Effector CD8-positive, alpha-beta T cell (primary cell): ENCODE measurements at places on chromosomes 7 and 10.

DNA sequence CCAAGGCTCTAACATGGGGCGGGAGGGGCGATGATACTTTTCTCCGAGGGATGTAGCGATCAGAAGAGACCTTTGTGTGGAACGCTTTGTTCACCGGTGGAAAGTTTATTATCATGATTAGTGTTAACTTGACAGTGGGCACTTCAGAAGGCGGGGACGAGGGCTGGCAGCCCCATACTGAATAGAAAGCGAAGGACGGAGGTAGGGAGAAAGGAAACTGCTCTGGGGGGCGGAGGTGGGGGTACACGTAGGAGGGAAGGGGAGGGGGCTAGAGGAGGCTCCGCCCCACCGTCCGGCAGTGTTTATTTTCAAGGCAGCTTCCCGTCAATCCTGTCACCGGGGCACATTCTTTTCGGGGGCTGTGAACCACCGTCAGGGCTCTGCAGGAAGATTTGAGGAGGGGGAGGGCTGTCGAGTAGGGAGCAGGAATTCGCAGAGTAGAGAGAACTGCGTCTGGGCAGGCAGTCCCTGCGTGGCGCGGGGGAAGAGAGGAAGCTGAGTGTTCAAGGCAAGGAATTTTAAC is 9.4 kb upstream of the NKX2-3 start:
- no peak for DNase-seq

DNA sequence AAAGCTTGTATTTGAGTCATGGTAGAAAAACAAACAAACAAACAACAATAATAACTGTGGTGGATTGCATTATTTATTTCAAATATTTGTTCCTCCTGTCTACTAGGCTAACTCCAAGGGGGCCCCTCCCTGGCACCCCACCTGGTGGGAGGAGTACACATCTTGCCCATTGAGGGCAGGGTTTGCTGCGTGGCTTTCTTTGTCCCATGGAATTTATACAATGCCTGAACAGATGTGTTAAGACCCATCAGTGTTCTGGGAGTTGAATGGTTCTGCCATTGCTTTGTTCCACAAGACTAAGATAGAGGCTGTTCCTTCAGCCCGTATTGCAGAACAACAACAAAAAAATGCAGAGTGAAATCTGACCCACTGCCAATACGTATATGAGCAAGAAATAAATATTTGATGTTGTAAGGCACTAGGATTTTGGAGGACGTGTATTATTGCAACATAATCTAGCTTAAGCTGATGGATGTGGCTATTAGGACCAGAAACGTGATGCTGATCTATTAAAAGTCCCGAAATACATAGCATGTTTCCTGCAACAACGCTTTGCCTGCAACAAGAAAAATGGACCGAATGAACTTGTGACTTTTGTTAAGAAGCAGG is 119.1 kb upstream of the JCAD start:
- DNase-seq = no peak

DNA sequence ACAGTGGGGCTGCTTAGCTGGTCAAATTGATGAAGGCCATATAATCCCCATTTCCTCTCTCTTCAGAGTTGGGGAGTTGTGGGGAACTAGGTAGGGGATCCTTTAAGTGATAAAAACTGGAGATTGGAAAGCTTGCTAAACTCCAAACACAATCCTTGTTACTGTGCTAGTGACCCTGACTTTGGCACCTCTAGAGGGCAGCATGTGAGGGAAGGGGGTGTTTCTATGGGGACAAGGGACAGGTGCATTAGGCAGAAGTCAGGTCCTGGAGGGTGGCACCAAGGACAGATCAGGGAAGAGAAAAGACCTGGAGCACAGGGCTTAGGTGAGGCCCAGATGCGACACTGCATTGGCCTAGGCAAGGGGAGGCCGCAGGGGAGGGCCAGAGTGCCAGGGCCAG is 66.9 kb downstream of the CDHR3 start:
- no peak for DNase-seq

- no peak for DNase-seq
These were observed 85.9 kb downstream of the CD36 start for GRCh38 chr7:80724249-80724871.

- no peak for DNase-seq
These were observed 92.4 kb upstream of the RPA3 start for GRCh38 chr7:7810826-7811225.

DNA sequence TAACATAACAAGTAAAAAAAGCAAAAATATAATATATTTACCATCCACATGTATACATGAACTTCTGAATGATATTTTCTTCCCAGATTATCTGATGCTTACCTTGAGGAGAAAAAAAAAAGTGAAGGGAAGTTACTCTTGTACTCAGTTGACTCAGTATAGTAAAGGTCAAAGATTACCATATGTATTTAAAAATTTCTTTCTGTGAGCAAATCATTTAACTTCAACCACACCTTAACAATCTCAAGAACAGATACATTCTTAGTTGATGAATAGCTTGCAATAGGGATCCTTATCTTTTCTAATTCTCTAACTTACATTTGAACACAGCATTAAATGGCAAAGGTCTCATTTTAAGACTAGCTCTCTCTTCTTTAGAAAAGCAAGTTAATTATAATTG is 29.8 kb downstream of the PRR15 start:
- no peak for DNase-seq

GRCh38 chr10:106900016-106900652 is 264.4 kb downstream of the SORCS1 start:
- no peak for DNase-seq

DNA sequence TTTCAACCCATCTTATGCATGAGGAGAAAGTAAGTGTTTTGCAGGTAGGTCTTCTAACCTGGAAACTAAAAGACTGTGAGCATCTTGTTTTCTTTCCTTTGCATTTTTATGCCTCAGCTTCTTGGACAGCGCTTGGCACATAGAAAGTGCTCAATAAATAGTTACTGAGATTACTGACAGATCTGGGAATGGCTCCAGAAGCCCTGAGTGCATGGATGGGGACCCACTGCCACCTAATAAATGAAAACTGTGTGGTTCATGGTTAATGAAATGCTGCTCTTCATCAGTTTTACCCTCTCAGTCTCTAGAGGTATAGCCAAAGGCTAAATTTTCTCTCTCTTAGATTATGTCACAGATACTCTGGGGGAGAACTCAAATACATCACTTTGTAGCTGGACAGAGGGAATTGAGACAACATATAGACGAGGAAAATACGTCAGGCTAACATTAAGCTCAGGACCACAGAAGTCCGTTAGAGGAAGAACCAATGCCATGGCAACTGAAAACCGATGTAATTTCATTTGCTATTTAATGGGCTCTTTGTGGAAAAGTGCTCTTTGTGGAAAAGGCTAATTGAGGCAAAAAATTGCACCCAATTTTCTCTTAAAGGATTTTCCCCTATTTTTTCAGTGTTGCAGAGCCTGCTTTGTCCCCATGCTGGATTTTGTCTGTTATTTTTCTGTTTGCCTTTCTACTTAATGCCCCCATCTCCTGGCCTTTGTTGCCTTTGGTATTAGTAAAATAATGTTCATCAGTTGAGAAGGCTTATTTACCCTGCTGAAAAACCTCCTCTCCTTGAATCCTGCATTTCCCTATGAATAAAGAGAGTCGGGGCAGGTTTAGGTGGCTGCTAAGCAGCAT is 17.8 kb downstream of the ASB4 start:
- no peak for DNase-seq

GRCh38 chr10:17838080-17838648 is 29.0 kb downstream of the MRC1 start:
- no peak for DNase-seq

DNA sequence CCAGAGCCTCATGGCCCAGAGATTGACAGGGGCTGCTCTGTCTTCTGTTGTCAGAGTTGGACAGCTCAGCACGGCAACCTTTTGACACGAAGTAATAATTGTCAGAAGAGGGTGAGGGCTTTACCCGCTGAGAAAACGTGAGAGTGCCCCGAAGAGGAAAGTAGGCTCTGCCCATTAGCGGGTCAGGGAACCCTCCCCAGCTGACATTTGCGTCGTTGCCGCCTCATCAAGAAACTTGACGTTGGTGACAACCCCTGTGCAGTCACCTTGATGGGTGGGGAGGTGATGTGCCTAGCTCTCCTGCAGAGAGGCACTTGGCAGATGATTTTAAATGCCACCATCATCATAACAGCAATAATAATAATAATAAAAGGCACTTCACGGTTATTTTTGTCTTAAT is 202.1 kb downstream of the USP6NL start:
- DNase-seq = no peak

- no peak for DNase-seq
These were observed 51.8 kb upstream of the DNAAF5 start for GRCh38 chr7:674454-675410.

- no peak for DNase-seq
These were observed 53.4 kb downstream of the PPP1R3C start for GRCh38 chr10:91579329-91579985.

- no peak for DNase-seq
These were observed 383.1 kb downstream of the SORCS3 start for GRCh38 chr10:105024184-105024583.

GRCh38 chr10:43229208-43230061 is 37.4 kb downstream of the RASGEF1A start:
- no peak for DNase-seq

- DNase-seq = peak; percentile 20
These were observed 576 bp upstream of the CSGALNACT2 start for GRCh38 chr10:43137717-43138020.

- no peak for DNase-seq
These were observed 460.0 kb upstream of the NRP1 start for GRCh38 chr10:33794460-33794859.

- no peak for DNase-seq
These were observed 38.2 kb upstream of the MYO3A start for GRCh38 chr10:25895856-25896255.

- DNase-seq = no peak
These were observed 28.5 kb upstream of the ZMYND11 start for GRCh38 chr10:106740-107139.

GRCh38 chr10:18474118-18474455 is 177.3 kb downstream of the NSUN6 start:
- no peak for DNase-seq

DNA sequence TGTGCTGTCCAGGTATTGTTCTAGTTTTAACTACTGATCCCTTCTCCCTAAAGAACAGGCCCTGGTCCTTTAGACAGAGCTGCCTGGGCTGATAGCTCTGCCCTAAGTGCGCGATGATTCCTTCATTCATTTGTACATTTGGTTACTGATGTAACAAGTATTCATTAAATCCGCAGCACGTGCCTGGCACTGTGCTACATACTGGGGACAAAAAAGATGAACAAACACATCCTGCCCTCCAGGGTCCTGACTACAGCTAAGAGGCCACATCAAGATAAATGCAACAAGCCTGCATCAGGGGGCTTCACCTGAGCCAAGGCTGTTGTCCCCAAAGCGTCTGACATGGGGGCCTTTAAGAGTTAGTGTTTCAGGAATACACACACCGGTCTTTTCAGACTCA is 99.0 kb upstream of the PODXL start:
- DNase-seq = no peak

- no peak for DNase-seq
These were observed 21.8 kb upstream of the MRC1 start for GRCh38 chr10:17787087-17787961.

DNA sequence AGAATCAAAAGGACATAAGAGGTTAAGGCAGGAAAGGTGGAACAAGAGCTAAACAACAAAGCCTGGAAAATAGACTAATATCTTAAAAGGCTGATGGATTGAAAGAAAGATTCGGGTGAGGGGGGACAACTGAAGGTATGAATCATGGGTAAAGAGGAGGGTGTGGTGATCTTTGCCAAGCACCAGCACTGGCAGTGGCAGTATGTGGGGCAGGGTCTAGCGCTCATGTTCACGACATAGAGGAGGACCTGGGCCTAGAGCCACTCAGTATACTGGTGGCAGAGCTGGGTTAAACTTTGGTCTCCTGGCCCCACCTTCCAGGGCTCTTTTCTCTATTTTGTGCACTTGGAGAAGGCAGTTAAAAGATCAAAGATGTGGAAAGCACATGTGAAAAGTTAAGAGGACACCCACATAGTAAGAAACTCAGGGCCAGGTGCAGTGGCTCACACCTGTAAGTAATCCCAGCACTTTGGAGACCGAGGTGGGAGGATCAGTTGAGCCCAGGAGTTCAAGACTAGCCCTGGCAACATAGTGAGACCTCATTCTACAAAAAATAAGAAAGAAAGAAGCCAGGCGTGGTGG is 40.5 kb upstream of the MMD2 start:
- DNase-seq = no peak

GRCh38 chr7:119935418-119936025 is 337.5 kb upstream of the KCND2 start:
- DNase-seq = no peak

DNA sequence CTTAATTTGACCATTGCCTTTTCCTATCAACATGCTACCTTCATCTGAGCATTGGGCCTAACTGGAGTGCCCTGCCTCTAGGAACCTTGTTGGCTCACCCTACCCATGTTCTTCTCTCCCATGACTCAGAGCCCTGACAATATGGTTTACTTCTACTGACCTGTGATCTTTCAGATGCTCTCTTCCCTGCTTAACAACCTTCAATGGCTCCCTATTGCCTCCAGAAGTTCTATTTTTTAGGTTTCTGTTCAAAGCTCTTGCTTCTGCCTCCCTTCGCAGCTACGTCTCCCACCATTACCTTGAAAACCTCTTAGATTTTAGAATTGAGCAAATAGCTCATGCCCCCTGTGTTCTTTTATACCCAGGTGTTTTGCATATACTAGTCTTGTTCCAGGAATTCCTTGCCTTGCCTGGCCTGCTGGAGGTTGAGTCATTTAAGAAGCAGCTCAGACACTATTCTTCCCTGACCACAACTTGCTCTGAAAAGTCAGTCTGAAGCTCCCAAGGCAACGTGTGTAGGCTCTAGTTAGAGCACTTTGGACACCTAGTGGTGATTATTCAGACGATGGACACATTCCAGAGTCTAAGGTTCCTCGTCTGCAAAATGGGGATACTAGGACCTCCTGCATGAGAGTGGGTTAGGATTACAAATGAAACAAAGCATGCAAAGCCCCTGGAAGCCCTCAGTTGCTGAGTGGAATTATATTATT is 64.4 kb upstream of the EMX2 start:
- no peak for DNase-seq

DNA sequence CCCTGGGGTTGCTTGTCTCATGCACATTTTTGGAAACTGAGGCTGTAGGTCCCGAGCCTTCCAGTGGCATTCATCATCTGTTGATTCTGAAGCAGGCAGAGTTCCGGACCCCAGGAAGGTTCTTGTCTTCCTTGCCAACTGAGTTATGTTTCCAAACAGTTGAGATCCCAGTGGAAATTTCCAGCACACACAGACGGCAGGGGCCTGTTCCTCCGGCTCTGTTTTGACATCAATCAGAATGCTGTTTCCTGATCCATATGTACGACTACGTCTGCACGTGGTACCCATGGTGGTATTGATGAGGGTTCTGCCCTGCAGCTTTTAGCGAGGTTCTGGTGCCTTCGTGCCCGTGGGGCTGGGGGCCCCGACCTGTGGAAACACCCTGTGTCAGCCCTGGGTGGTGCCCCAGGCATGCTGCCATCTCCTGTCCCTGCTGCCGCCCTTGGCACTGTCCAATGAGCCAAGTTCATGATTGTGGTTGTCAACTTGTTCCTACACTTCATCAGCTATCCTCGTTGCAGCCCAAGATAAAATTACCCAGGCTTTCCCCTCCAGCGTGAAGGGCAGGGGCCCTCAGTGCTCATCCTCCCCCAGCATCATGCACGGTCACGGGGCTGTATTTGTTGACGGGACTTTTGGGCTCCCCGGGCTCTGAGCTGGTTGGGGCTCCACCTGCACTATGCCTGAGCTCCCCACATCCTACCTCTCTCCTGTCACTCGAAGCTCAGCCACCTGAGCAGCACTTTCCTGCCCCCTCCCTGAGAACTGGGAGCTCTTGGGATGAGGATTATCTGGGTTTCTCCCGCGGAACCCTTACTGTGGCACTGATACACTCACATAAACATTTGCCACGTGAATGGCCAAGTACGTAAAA is 7.8 kb upstream of the DPYSL4 start:
- DNase-seq = no peak

- DNase-seq = no peak
These were observed 24.9 kb downstream of the MBL2 start for GRCh38 chr10:52747694-52748093.
